CMK (cell line): ENCODE measurements at places on chromosomes 12 and 14.

DNA sequence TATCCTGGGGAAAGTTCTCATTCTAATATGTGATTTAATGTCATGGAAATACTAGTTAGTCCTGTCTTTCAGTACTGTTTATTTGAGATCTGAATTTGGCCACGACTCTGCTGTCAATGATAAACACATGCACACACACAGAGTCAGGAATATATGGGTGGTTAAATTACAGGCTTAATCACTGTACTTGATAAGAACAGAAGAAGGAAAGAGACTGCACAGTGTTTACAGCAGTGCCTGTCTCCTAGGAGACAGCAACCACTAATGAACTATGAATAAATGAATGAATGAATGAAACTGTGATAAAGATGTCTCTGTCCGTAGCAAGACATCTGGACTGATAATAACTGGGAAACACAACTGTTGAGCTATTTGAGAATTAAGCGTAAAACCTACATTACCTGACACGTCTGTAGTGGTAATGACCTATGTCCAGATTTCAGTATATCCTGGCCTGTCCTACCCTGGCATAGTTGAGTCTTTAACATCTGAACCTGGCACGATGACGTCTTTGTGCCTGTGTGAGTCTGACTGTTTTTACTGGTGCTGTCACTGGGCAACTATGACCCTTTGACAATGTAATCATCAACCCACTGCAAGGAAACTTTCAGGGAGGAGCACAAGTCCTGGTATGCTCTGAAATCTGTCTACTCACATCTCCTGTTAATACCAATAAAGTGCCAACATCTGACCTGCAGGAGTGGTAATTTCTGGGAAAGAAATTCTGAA lies 524.6 kb downstream of the TMEM132D start:
- no peak for DNase-seq

GRCh38 chr12:72499244-72499643 lies 227.1 kb downstream of the TRHDE start:
- DNase-seq: no peak

- DNase-seq: no peak
These were observed 462.0 kb downstream of the CCDC91 start for GRCh38 chr12:28652239-28652638.

DNA sequence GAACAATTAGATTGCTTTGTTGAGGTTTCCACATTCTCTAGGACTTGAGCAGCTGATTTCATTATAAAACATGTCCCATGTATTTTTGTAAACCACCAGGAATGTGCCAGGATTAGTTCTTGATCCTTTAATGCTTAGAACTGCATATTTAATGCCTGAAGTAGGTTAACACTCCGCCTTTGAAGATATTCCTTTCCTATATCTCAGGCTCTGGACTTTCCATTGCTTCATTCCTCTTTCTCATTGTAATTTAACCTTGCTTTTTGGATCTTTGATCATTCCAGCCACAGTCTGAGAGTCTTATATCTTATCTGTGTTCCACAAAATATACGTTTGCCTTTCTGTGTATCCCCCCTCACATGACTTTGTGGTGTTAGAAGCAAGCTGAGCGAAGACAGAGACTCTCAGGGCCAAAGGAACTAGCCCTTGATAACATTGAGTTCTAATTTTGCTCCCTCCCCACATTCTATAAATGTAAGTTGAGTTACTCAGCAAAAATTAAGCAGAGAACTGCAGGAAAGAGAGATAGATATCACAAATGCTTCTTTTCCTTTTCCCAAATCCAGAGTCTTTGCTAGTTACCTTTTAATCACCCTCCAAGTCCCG lies 2.4 kb upstream of the CLEC1B start:
- DNase-seq: no peak

GRCh38 chr12:1498199-1498740 lies 96.1 kb downstream of the FBXL14 start:
- DNase-seq: no peak

DNA sequence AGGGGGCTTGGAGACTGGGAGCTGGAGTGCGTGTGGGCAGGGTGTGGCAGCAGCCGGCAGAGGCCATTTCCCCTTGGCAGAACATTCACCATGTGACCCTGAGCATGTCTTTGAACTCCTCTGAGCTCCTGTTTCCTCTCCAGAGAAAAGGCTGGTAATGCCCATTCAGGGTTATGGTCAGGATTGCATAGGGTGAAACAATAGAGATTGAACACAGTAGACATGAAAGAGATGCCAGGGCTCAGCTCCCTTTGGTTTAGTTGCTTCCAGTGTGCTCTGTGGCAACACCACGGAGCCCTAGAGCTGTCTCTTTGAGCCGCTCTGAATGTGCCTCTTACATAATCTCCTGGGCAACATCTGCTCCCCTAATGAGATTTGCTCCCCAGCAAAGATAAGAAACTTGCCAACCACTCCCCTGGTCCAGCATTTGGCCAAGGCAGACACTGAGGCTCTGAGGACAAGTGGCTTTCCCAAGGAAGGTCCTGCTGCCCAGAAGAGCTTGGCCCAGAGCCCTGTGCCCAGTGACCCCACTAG lies 4.6 kb downstream of the IFI27 start:
- DNase-seq: no peak

DNA sequence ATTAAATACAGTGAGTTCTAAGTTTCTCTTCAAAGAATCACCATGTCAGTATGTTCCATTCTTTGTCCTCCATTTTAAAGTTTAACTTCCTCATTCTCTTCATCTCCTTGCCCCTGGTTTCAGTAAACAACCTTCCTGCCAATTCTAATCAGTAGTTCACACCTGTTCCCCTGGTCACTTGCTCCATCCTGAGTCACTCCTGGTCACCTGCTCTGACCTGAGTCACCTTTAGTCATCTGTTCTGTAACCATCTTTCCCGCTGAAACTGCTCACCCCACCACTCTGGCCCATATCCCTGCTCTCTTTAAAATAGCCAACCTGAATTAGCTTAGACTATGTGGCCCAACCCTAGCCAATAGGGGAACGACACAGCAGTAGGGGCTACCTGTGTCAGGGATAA lies 1447.4 kb upstream of the TMEM132C start:
- DNase-seq: no peak

- no peak for DNase-seq
These were observed 28.8 kb upstream of the CEP83 start for GRCh38 chr12:94488463-94488862.

DNA sequence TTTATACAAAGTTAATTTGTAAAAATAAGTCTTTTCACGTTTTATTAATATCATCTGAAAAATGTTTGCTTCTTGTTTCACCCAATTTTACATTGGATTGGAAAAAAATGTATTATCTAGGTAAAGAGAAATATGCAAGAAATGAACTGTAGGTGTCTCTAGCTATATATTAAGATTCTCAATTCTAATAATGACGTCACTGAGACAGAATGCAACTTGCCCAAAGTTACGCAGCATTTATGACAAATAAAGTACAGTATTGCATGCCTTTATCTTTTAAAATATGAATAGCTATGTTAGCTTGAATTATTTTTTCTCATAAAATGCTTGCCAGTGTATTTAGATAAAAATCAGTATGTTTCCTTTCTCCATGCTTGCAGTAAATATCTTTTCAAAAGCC lies 728.8 kb downstream of the RERGL start:
- DNase-seq: no peak

DNA sequence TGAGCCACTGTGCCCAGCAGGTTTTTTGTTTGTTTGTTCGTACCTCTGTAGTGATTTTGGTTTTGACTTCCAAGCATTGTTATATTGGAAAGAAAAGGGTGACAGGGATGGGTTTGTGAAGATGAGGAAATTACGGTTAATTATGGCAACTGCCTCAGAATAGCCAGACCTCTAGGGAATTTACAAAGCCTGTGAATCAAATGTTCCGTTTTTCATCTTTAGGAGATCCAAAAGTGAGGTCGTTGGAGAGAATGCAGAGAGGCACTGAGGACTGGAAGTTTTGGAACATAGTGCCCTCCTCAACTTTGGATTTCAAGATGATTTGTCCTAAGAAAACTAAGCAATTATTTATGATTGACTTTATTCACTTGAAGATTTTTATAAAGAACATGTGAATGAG lies 54.5 kb upstream of the EVL start:
- no peak for DNase-seq

- DNase-seq: no peak
These were observed 700 bp downstream of the CNIH1 start for GRCh38 chr14:54440476-54440872.

DNA sequence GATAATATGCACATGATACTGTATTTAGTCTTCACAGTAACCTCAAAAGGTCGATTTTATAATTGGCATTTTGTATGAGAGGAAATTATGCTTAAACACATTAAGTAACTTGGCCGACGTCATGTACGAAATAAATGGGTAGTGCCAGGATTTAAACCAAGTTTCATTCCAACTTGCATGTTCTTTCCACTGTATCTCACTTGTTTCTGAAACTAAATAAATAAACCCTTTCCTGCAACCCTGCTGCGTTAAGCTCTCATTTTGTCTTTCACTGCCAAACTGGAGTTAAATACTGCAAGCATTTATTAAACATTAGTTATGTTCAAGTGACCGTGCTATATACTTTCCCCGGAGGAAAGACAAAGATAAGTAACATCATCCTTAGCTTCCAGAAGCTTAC lies 293.9 kb upstream of the PRKD1 start:
- DNase-seq: no peak

- peak; percentile 18 for DNase-seq
These were observed 40.9 kb downstream of the TSHR start for GRCh38 chr14:80996049-80996901.

DNA sequence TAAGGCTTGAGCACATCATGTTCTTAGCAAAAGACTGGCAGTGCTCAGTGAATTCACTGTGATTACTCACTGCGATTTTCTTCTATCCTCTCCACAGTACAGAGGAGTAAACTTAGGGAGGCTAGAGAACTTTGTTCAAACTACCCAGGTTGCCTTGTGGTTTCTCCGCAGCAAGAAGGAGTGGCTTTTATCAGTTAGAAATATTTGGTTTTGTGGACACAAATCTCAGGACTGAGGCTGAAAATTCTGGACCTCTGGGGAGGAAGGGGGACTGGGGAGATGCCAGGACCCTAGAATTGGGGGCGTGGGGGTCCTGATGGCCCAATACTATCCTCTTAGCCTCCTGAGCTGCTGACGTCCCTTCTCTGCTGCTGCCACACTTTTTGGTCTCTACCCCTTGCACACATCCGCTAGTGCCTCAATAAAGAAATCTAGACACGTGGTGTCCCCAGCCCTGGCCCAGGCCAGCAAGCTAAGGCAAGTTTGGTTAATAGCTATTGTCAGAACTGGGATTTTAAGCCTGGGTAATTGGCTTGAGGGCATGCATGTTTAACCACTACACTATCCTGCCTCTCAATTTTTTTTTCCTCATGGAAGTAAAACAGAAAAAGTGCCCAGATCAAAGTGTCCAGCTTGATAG lies 842 bp downstream of the OAS2 start:
- no peak for DNase-seq

DNA sequence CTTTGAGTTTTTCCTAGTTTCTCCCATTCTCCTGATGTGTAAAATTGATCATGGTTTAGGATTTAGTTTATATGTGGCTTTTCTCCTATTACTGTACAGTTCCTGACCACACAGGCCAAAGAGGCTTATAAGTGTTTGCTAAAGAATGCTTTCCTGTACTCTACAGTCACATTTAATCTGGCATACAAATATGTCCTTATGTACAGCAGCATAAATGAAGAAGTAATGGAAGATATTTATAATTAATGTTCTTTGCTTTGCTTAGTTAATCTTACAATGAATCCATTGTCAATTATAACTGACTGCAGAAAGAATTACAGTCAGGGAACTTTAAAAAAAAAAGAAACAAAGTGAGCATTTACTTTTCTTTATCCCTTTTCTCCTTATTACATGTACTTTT lies 293.9 kb downstream of the KCNC2 start:
- DNase-seq: no peak

DNA sequence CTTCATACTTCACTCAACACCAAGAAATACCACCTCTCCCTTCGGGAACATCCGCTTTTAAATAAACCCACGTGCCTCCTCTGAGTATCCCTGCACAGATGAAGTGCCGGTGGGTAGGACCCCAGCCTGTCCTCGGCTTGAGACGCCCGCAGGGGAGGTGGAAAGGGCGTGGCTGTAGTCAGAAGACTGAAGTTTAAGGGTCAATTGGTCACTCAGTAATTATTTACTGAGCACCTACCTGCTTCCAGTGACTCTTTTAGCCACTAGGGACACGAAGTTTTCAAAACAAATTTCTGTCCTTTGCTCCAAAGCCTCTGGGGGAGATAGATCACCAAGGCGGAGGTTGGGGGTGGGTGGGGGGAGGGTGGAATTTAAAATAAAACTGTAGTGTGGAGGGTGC lies 309.4 kb downstream of the VRK1 start:
- DNase-seq: no peak

- no peak for DNase-seq
These were observed 57.2 kb downstream of the SYNE2 start for GRCh38 chr14:63909984-63910383.
